ENCODE measurements at places on chromosomes 2 and 18.

- no peak for DNase-seq
Observed at GRCh38 chr2:126824663-126825062, 74.0 kb upstream of the TEX51 start.

- DNase-seq: no peak
Observed at GRCh38 chr2:219629976-219630695, 2.7 kb downstream of the SLC4A3 start.

- no peak for DNase-seq
Observed at GRCh38 chr18:56233595-56233994, 404.8 kb downstream of the TXNL1 start.

DNA sequence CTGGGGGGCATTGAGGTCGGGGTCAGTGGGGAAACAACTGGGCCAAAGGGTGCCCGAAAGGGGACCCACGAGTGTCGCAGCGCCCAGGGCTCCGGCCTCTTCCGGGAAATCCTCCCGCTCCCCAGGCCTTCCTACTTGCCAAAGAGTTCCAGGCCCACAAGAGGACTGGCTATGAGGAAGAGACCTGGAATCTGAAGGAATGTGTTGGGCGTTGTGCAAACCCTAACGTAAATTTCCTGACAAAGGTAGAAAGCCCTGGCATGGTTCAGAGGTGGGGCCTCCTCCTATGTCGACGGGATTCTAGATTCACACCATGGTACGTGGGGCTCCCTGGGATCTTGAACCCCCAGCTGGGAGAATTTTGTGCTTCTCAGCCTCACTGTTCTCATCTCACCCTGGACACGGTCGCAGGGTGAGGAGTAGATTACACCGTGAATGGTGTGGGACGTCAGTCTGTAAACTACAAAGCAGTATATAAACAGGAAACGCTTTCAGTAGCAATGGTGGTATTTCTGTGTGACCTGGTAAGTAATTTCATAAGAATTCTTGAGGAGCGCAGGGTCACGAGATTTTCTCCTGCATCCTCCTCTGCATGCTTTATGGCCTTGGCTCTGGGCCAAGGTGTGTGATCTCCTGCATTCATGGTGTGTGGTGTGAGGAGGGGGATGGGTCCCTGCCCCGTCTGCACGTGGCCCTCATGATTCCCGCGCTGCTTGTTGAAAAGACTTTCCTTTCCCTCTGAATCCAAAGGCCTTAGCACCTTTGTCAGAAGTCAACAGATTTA is 868 bp downstream of the HSBP1L1 start:
- DNase-seq: no peak

DNA sequence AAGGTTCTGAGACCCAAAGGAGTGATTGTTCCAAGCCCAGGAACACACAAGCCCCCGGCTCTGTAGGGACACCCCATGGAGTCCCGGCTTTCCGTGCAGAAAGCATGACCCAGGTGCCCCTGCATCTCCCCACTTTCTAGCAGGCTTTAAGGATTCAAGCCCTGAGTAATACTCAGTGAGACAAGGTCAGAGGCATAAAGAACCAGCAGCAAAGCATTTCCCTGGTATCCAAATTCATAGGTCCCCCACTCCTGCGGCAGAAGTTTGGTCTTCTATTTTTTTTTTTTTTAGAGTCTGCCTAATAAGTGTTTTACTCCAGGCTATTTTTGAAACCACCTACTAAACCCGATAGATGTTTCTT is 16.3 kb downstream of the TSHZ1 start:
- no peak for DNase-seq

GRCh38 chr2:191250986-191251385 is 5.8 kb downstream of the MYO1B start:
- DNase-seq: no peak

DNA sequence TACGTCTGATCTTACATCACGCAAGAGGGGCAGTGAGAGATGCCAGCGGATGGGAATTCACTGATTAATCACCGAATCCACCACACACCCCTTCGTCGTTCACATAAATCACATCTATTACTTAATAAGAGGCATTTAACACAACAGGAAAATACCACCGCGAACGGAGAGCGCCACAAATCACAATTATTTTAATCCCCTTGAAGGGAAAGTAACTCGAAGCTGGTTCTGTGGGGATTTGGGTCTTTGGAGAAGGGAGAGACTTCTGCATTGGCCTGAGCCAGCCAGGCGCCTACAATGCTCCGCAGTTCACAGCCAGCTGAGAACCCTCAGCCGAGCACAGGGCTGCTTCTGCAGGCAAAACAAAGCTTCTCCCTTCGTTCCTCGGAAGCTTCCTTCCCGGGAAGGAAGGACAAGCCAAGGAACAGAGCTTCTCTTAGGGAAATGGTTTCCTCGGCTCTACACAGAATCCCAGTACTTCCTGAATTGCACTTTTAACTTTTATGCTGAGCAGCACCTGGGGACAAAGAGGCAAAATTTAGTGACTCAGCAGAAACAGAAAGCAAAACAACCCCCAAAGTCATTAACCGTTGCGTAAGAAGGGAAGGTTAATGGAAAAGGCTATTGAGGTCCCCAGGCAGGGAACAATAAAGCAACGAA is at the start of gene LRP1B:
Gene LRP1B (minus strand): TSS at position 7 of the 660 bp plus-strand sequence. CDS start 287 bp downstream, outside the sequence.
- DNase-seq: no peak

DNA sequence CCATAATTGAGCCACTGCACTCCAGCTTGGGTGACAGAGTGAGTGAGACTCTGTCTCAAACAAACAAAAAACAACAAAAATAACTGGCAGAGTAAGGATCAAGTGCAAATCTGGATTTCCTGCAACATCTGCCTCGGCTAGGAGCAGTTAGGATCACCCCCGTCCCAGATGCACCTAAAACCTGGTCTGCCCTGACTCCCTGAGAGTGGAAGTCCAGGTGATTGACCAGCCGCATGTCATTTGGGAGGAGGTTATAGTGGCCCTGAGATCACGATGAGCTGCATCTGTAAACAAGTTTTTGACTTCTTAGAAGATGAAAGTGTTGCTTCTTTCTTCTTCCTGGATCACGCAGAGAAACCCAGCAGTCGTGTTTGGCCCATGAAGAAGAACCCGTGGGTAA is 5.0 kb upstream of the ESPNL start:
- no peak for DNase-seq

GRCh38 chr18:75477900-75478299 is 50.4 kb upstream of the SMIM21 start:
- no peak for DNase-seq

DNA sequence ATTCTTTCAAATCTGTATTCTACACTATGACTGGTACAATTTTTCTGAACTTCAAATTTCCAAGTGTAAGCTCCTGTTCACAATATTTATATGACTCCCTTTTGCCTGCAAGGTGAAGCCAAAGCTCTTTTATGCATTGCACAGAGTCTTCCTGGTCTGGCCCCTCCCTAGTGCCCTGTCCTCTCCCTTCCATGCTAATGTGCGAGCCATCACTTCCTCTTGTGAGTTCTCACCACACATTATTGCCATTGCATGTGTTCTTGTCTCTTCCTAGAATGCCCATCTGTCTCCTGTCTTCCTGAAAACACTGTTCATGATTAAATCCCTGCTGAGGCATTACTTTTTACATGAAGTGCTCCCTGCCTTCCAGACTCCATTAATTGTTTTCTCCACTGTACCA is 169.9 kb downstream of the MC4R start:
- no peak for DNase-seq

GRCh38 chr2:63788071-63788470 is 53.6 kb upstream of the UGP2 start:
- no peak for DNase-seq

DNA sequence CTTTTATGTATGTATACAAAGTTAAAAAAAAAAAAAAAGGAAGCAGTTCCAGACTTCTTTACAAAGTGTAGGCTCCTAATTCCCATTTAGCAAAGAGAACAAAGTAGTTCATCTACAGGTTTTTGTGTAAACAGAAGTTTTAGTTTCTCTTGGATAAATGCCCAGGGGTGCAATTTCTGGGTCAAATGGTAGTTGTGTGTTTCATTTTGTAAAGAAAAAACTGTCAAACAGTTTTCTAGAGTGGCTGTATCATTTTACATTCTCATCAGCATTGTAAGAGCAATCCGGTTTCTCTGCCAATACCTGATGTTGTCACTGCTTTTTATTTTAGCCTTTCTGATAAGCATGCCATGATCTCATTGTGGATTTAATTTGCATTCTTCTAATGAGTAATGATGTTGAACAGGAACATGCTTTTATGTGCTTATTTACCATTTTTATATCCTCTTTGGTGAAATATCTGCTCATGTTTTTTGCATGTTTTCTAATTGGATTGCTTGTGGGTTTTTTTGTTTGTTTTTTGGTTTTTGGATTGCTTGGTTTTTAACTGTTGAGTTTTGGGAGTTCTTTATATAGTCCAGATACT is 16.6 kb upstream of the PSME4 start:
- DNase-seq: no peak

GRCh38 chr2:64594226-64594989 is 59.3 kb downstream of the SERTAD2 start:
- DNase-seq: no peak

- no peak for DNase-seq
Observed at GRCh38 chr18:76892832-76893231, 70.5 kb downstream of the ZNF236 start.

- no peak for DNase-seq
Observed at GRCh38 chr18:34694591-34695165, 15.4 kb upstream of the DTNA start.

GRCh38 chr2:121897335-121897970 is 142.0 kb downstream of the TSN start:
- DNase-seq: no peak

DNA sequence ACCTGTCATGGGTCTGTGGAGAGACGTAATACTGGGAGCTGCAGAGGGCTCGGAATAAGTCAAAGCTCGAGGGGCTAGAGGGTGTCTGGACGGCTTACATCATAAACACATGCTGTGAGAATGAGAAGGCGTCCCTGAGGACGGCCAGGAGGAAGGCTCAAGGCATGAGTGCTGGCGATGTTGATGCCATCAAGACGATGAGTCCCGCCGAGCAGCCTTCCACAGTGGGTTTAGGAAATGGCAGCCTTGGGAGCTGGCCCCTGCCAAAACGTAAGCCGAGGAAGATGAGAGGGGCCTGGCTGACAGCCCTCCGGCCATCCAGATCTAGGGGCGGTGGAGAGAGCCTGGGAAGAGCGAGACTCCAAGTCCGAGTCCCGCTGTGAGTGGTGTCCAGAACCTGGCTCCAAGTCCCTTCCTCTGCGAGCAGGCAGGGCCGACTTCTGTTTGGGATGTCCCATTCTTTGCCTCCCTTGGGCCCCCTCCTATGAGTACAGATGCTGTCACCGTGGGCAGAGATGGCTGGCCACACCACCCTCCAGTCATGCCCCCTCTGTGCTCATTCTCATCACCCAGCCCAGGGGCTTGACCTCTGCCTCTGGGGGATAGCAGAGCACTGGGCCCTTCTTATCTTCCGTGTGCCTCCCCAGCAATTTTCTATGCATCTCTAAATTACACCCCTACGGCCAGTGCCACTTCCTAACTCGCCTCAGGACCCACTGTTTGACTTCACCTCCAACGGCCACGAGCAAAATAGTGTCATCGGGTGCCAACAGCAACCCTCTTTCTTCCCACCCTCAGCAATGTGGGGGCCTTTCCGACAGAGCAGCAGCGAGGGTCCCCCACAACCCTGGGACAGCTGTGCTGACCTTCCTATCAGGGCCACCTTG is 175.7 kb downstream of the FAM210A start:
- no peak for DNase-seq

- DNase-seq: no peak
Observed at GRCh38 chr2:10144771-10145518, 22.4 kb downstream of the RRM2 start.

- DNase-seq: no peak
Observed at GRCh38 chr18:58726671-58727070, 55.4 kb downstream of the MALT1 start.

DNA sequence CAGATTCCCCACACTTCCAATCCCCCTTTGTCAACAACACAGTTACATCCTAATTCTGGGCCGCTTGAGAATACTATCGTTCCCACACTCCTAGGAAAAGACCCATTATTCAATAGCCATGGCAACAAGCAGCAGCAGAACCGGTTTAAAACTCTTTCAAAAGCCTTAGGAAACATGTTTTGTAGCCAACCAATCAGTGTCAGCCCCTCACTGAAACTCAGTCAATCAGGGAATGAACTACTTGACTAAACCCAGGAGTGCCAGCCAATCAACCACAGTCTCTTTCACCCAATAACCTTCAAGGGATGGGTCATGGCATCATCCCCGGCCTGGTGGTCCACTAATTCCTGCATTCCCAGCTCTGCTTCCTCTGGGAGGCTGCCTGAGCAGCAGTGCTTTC is 204.8 kb upstream of the HS6ST1 start:
- no peak for DNase-seq

DNA sequence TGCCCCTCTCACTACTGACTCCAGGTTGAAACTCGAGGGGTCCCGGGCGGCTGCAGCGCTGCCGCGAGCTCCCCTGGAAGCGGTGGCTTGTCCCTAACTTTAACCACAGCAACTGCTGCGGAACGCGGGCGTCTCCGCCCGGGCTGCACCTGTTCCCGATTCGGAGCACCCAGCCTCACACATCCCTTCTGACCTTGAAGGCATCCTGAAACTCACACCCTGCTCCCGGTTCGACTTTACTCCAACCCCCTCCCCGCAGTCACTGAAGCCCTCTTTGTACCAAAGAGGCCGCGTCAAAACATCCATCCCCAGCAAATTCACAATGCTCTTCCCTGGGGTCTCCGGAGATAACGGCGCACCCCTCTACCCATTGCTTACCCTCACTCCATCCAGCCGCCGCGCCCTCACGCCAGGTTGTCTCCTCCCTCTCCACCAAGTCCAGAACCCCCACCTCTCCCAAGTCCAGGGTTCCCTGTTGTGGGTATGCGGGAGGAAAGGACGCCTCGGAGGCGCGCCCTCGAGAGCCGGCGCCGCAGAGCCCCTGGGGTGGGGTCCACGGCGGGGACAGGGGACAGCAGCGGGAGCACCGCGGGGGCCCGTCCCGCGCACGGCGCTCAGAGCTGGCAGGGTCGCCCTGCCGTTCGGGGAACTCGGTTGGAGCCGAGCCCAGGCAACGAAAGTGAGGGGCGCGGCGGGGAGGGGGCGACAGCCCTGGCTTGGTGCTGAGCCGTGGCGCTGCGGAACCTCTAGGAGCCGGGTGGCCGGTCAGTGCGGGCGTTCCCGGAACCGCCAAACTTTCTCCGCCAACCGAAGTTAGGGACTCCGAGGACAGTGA is 934 bp downstream of the MYO5B start:
- DNase-seq: no peak

- DNase-seq: no peak
Observed at GRCh38 chr18:10536280-10536679, 10.5 kb downstream of the NAPG start.

GRCh38 chr2:18077704-18078103 is 199.2 kb downstream of the KCNS3 start:
- no peak for DNase-seq

- DNase-seq: no peak
Observed at GRCh38 chr2:215657844-215658243, 222.0 kb upstream of the FN1 start.

- no peak for DNase-seq
Observed at GRCh38 chr2:232588031-232588430, 37.5 kb downstream of the EIF4E2 start.

GRCh38 chr2:175180701-175181103 is 808 bp downstream of the ATP5MC3 start:
- no peak for DNase-seq

GRCh38 chr2:188369365-188369764 is 77.7 kb downstream of the GULP1 start:
- no peak for DNase-seq

Data from stimulated activated CD8-positive, alpha-beta memory T cell treated with anti-CD3 and anti-CD28 coated beads, Interleukin-7, amount 100 ng/mL, for 1 hour (primary cell).